ENCODE measurements at places on chromosomes 1 and 21. TPM values are rescaled to one million over a fixed set of nuclear protein-coding genes. Genes with fewer than 3 reads are reported as not detected.

Gene C4BPA
- not detected for total RNA-seq

Gene FAM177B
- total RNA-seq = not detected

Gene GPR61
- total RNA-seq = not detected

Gene UBXN10
- 0.38 TPM for total RNA-seq

Gene ZBTB7B
- total RNA-seq = 33.2 TPM
